ENCODE measurements at places on chromosomes 4 and X.

DNA sequence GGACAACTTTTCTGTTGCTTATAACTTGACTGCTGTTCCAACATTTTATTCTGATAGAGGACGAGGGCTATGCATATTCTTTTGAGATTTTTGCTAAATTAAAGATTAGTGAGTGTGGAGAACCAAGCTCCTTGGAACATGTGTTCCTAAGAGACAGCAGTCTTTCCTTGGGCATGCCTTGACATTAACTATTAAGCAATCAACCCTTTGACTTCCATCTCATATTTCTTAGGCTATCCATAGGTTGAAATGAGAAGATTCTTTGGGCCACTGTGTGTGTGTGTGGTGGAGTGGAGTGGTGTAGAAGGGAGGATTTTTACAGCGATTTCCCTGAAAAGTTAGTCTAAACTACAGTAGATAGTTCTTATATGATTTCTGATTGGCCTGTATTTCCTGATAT lies 127.4 kb upstream of the POF1B start:
- DNase-seq = no peak

GRCh38 chr4:121107507-121107906 lies 35.2 kb upstream of the NDNF start:
- no peak for DNase-seq

GRCh38 chr4:148007792-148008191 lies 275.9 kb downstream of the ARHGAP10 start:
- DNase-seq = no peak

GRCh38 chrX:23826216-23826615 lies 43.2 kb downstream of the SAT1 start:
- DNase-seq = no peak

GRCh38 chrX:149259241-149259640 lies 245.9 kb downstream of the IDS start:
- DNase-seq = no peak

GRCh38 chr4:3017504-3017903 lies 54.1 kb downstream of the GRK4 start:
- no peak for DNase-seq

DNA sequence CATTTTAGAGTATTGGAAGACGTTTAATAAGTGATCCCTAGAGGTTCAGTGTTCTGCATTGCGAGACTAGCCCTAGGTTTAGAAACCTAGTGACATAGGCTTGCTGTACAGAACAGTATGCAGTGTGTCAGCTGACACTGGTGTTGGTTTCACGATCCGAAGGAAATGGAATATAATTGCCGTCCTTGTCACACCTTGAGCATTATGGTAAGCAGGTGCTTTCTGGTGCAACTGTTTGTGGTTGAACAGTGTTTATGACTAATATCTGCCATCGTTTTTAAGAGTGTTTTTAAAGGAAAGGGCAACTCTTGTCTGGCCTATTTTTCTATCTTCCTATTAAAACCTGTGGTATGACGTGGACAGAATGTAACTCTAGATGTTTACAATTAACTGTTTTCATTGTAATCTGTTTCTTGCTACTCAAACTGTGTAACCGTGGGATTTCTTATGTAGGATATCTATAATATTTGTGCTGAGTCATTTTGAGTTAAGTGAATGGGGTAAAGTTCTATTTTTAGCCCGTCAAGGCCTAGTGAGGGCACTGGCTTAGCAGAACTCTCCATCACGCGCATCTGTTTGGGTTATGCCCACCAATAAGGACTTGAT lies 53.8 kb upstream of the TBC1D14 start:
- no peak for DNase-seq

- no peak for DNase-seq
Observed at GRCh38 chr4:177008836-177009501, 216.2 kb upstream of the VEGFC start.

DNA sequence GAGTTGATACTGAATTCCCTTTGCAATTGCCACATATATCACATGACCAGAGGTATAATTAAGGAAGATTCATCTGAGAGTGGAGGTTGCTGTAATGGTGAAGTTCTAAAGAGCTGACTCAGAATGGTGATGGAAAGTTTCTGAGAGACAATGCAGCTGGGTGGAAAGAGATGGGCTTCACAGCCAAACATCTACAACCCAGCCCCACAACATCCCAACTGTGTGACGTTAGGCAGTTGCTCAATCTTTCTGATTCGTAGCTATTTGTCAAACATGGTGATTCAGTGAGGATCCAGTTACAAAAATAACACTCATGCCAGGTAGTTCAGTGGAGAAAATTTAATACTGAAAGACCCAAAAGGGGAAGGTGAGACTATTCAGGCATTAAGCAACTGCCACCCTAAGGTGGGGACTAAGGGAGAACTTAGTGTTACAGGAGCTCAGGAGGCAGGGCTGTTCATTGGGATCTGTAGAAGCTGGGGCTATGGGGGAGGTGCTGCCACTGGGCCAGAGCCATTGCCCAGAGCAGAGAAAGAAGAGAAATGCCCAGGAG lies 6.9 kb upstream of the AFF1 start:
- no peak for DNase-seq

- DNase-seq = no peak
Observed at GRCh38 chr4:132934911-132935310, 214.2 kb upstream of the PCDH10 start.

DNA sequence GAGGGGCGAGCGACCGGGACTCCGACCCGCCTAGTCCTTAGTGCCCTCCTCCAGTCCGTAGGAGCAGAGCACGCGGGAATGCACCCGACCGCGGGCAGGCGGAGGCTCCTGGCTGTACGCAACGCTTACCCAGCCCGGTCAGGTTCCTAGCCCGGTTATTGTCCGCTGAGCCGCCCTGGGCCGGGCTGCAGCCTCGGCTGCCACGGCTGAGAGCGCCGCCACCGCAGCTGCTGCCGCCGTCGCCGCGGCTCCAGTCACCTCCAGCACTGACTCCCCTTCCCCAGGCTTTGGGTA lies at the start of gene AMER1:
TSS of gene AMER1 (minus strand) at position 268 of the 294 bp plus-strand sequence. CDS start 12,422 bp downstream, outside the sequence.
- no peak for DNase-seq

DNA sequence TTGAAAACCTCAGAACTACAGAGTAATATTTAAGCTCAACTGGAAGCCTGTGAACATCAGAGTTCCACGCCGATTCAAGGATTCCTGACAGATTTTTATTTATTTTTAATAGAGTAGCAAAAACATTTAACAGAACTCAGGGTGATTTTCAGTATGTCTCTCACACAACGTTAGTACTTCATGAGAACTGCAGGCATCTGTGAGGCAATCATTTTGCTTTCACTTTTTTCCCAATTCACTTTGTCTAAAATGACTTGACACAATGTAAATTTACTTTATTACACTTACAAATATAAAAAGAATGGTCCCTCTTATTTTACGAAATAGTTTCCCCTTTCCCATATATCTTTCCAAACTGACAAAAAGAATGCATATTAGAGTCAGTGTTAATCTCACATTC lies 869.5 kb upstream of the EPHA5 start:
- DNase-seq = no peak
